Esophagus muscularis mucosa (tissue), 4 donors: ENCODE measurements at places on chromosomes 4 and X. TPM values are rescaled to one million over a fixed set of nuclear protein-coding genes. Genes with fewer than 3 reads are reported as not detected.

DNA sequence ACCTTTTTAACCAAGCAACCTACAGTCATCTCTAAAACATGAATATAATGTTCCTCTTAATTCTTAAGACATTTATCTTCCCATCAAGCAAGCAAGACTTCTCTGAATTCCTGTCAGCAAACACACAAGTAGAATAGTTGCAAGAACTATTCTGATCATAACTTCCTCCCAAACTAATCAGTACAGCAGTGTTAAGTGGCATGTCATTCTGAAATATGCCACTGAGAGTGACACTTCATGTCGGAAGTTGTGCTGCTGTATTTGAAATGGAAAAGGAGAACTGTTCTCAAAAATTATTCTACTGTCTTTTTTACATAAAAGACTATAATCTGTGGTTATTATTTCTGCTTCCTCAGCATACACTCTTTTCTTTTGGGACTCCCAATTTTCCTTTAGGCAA lies 546.6 kb downstream of the PCDH18 start:
- no peaks in the 10 kb centered on the region for H3K36me3 ChIP-seq
- H3K4me3 ChIP-seq = no peak overlapping the region
- H3K27ac ChIP-seq = no peak overlapping the region
- H3K27me3 ChIP-seq = no peaks in the 10 kb centered on the region
- H3K4me1 ChIP-seq = no peaks in the 10 kb centered on the region

- DNase-seq = no peak
- H3K4me3 ChIP-seq = no peak overlapping the region
- no peaks in the 10 kb centered on the region for H3K36me3 ChIP-seq
- H3K27ac ChIP-seq = no peak overlapping the region
- H3K27me3 ChIP-seq = peaks cover 10% of the 10 kb centered on the region
Measured at GRCh38 chr4:7148337-7148736, 44.0 kb upstream of the SORCS2 start.

DNA sequence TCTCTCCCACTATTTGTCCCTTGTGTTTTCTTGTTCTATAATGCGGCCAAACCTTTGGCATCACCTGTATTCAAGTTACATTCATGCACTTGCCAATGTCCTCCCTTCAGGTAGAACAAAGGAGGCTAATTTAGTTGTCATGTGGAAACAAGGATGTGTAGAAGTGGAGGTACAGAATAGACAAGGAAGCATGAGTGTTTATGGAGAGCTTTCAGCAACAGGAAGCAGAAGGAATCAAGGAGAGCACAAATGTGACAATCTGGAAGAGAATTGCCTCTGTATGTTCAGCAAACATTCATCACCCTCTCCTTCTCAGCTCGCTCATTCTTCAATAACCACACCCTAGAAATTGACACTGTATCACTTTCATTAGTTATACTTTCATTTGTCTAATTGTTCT lies 103.4 kb downstream of the SLC7A11 start:
- no peaks in the 10 kb centered on the region for H3K27me3 ChIP-seq
- H3K4me3 ChIP-seq = no peak overlapping the region
- DNase-seq = no peak

DNA sequence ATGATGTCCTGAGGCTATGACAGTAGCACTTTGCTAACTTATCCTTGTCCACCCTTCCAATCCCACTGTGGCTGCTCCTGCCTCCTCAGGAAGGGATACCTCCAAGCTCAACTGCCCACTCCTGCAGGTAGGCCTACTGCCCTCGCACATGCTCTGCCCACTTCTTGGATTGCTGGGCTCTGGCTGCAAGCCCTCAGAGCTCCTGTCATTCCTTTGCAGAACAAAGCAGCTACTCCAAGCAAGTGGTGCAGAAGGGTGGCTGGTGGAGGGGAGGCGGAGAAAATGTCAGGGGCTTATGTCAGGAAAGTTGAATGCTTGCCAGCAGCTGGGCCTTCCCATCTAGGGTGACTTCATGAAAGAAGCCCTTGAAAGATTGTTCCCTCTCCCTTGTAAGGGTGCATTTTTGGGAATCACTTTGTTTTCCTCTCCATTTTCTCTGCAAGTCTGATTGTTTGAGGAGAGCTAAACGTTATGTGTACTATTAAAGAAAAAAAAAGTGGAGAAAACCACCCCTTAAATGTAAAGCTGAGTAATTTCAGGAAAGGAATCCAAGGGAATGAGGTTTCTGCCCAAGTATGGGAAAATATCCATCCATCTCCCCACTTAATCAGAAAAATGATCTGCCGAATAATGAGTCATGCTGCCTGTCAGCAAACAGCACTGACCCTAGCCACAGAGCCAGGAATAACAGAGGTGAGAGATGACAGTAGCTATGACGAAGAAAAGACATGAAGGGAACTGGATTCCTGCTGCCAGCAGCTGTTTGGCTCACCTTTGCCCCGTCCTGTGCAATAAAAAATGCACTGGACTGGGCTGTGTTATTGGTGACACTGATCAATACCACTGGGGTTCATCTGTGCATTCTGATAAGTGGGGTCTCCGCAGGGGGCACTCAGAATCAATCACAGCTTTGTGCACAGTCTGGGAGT lies 102.0 kb downstream of the RTL5 start:
- H3K36me3 ChIP-seq = no peaks in the 10 kb centered on the region
- no peaks in the 10 kb centered on the region for H3K27me3 ChIP-seq
- H3K4me3 ChIP-seq = no peak overlapping the region
- H3K27ac ChIP-seq = peak overlapping the region; percentile 76

- peaks cover 4% of the 10 kb centered on the region for H3K4me1 ChIP-seq
- DNase-seq = no peak
- H3K27me3 ChIP-seq = no peaks in the 10 kb centered on the region
- no peak overlapping the region for H3K4me3 ChIP-seq
Measured at GRCh38 chr4:184669251-184669650, 19.7 kb downstream of the PRIMPOL start.

DNA sequence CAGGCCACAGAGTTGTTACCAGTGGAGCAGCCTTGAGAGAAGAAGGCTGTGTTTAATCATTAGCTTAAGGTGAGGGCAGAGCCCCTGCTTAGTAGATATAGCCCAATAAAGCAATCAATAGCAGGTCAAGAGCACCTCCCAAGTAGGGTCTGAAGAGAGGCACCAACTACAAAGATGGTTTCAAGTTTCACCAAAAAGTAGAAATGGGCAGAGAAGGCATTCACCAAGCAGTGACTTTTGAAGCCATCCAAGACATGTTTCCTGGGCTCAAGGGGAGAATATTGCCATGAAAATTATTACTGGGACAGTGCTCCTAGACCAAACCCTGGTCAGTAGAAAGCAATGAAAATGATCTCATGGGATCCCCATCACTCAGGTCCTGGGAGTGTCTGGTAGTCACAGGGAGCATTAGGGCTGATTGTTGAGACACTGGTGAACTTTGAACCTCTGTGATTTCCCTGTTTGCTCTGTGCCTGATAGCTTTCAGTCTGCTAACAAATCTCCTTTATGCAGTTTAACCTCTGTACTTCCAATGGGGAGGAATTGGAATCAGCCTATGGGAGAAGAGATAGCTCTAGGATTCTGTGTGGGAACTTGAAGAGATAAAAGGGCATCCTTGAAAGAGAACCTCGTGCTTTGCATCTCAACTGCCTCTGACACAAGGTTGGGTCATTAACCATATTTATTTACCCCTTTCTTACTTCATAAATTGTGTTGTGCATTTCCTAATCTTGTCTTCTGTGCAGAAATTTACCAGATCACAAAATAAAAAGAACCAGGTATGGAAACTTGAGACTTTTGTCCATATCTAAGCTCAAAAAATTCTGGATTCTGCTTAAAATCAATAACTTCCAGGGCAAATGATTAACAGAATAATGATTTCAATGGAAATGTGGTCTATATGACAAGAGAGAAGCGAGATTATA lies 9.3 kb upstream of the OTC start:
- H3K4me1 ChIP-seq = no peaks in the 10 kb centered on the region
- no peak overlapping the region for H3K4me3 ChIP-seq
- no peaks in the 10 kb centered on the region for H3K36me3 ChIP-seq
- H3K27me3 ChIP-seq = no peaks in the 10 kb centered on the region
- no peak overlapping the region for H3K27ac ChIP-seq

- H3K27me3 ChIP-seq = no peaks in the 10 kb centered on the region
- H3K27ac ChIP-seq = no peak overlapping the region
- no peaks in the 10 kb centered on the region for H3K36me3 ChIP-seq
Measured at GRCh38 chr4:100208964-100209363, 18.7 kb upstream of the DDIT4L start.

DNA sequence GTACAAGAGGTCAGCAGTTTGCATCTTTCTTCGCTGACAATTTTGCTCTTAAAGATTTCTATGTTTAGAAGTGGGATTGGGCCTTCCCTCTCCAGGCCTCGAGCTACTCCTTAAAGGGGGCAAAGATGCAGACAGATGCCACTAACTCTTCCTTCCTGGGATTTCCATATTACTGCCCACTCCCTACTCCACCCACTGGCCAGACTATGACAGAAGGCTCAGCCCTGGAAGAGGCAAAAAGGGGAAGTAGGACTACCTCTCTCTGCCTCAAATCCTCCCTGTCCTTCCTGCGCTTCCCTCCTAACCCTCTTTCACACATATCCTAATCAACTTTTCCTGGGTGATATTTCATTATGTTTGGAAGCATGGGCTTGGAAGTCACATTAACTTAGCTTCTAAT lies 58.3 kb downstream of the EVC2 start:
- H3K4me3 ChIP-seq = no peak overlapping the region
- H3K27me3 ChIP-seq = no peaks in the 10 kb centered on the region
- no peak overlapping the region for H3K27ac ChIP-seq
- H3K36me3 ChIP-seq = peaks cover 49% of the 10 kb centered on the region
- no peak for DNase-seq

- no peaks in the 10 kb centered on the region for H3K27me3 ChIP-seq
- no peak for DNase-seq
- H3K4me3 ChIP-seq = no peak overlapping the region
Measured at GRCh38 chr4:42268824-42269223, 116.4 kb upstream of the BEND4 start.

DNA sequence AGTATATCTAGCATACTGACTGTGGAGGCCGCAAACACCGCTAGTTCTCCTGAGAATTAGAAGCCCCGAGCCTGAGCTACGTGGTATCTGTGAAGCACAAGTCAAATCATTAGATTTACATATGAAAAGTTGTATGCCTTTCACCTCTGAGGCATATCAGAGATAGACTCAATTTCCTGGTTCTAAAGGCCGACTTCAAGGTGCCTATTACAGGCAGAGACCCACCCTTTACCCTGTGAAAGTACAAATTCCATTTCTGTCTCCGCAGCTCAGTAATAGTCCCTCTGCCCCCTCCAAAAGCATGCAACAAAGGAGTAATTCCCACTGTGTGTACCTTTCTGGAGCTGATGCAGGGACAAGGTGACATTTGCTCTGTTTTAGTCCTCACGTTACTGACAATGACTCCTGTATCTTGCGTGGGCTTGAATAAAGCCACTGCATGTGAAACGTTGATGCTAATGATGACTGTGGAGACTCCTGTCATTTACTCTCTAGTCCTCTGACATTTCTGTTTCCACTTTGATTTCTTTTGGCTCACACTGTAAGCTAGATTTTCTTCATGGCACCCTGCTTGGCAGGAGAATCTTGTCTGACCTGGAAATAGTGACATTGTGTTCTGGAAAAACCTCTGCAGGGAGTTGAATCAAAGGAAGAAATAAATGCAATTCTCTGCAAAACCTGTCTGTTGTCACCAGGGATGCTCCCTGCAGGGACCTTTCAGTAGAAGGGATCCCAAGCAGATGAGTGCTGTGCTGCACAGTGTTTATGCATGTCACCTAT lies 273.2 kb upstream of the EMCN start:
- no peaks in the 10 kb centered on the region for H3K27me3 ChIP-seq
- no peaks in the 10 kb centered on the region for H3K36me3 ChIP-seq

DNA sequence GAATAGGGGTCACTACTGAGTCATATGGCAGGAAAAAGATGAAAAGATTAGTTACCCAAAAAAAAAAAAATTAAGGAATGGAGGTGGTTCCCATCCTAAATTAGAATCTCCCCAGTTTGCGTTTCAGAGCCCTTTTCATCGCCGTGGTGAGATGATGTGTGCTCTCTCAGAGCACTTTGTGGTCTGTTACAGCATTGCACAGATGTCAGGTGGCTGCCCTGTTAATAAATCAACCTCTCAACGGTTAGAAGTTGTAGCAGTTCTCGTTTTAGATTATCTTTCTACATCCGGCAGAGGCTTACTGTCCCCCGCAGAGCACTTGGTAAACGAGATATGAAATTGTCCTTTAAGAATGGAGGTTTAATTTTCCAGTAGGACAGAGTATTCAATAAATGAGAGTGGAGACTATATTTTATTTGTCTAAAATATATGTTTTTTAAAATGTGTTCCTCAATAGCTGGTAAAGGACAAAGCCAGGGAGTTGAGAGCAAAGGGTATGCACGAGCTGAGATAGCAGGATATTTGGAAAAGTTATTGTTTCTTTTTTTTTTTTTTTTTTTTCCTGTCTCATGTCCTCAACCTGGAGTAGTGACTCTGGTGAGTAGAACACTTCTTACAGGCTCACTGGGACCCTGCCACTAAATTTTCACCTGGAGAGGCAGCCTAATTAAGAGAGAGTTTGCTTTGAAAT lies 26.9 kb downstream of the AFF1 start:
- H3K4me1 ChIP-seq = peaks cover 43% of the 10 kb centered on the region

DNA sequence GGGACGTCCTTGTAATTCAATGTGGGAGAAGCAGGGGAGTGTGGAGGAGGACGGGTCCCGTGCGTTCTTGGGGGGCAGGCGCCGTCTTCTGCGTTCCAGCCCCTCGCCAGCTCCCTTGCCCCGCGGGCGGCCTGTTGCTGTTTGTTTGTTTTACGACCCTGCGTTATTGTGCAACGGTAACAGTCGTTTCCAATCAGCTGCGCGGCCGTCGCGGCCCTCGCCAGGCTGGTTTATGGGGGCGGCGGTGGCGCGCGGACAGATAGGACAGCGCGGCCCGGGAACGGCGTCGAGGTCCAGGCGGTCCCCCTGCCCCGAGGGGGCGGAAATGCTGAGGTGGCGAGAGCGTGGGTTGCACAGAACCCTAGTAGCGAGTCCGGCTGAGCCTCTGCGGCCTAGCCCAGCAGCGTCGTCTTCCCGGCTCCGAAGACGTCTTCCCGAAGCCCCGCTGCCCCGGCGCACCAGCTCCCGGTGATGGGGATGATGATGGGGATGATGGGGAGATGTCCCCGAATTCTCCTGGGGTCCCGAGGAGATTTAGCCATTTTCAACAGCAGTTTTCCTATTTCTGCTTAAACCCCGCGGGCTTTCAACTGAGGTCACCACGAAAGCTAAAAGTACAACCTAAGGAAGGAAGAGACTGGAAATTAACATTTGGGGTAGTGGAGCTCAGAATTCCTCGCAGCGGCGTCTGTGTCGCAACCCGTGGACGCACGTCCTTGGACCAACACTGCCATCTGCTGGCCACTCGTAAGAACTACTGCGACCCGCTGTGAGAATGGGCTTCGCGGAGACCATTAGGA lies 4.8 kb downstream of the PDGFRA start:
- H3K27me3 ChIP-seq = peaks cover 51% of the 10 kb centered on the region
- peak overlapping the region; percentile 69 for H3K27ac ChIP-seq

DNA sequence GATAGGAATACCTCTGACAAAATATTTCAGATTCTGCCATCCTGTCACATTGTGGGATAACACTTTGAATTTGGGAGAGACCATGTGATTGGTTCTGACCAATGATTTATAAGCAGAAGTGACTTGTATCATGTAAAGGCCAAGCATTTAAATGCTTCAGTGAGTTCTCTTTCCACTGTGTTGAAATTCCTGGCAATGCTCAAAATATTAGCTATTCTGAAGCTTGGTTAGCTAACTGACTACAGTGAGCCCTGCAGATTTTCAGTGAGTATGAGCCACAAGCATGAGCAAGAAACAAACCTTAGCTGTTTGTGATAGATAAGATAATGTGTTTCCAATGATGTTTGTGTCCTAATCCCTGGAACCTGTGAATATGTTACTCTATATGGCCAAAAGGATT lies 562.8 kb upstream of the AADAT start:
- H3K4me1 ChIP-seq = no peaks in the 10 kb centered on the region
- H3K4me3 ChIP-seq = no peak overlapping the region
- H3K27me3 ChIP-seq = no peaks in the 10 kb centered on the region

PPP4R3C gene
- total RNA-seq = not detected

TCEAL2 gene
- 29.2 TPM for total RNA-seq

MAGEA2 gene
- total RNA-seq = not detected
